NCI-H446 (cell line): ENCODE measurements at places on chromosomes 2 and 18.
A peak's percentile ranks its signal among the peaks of the same experiment; 100 is the strongest.

GRCh38 chr2:206713746-206714145 lies 4.5 kb downstream of the DYTN start:
- DNase-seq = no peak

GRCh38 chr2:96768083-96768561 lies 7.4 kb downstream of the CNNM4 start:
- no peak for DNase-seq

- no peak for DNase-seq
These were observed 74.4 kb downstream of the PLCL1 start for GRCh38 chr2:197878792-197879191.

- DNase-seq = no peak
These were observed 266.9 kb downstream of the DYSF start for GRCh38 chr2:71720283-71720560.

- DNase-seq = peak; percentile 17
These were observed 342.6 kb downstream of the CTNNA2 start for GRCh38 chr2:79855264-79856006.

DNA sequence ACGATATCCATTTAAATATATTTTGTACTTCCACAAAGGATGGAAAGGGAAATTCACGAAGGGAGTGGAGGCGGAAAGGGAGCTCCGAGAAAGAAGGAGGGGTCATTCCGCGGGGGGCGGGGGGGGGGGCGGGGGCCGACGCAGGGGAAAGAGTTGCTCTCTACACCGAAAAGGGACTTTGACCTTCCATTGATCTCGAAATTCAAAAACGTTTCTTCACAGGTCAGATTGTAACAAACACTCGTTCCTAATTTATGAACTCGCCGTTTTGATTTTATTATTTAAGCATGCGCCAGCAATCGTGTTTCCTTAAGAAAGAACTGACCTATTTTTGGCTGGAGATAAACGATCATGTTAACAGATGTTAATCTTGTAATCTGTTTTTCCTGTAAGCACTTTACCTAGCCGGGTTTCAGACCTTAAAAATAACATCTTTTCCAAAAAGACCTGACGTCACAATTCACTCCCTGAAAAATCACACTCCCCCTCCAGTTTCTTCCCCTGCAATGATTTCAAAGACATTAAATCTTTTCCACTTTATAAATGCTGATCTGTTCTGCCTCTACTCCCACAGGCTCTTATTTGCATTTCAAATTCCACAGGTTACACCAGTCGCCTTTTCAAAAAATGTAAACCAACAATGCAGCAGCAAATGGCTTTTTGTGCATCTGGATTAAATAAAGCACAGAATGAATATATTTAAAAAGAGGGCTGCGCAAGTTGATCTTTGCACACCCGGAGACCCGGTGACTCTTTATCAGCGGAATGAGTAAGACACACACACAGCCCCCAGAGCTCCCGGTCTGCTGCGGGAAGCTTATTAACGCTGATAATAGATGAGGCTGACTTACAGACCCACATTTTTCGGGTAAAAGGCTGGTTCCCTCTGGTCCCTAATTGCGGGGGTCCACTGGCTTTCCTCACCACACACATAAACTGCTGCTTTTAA lies 1.6 kb downstream of the ZNF516 start:
- no peak for DNase-seq

DNA sequence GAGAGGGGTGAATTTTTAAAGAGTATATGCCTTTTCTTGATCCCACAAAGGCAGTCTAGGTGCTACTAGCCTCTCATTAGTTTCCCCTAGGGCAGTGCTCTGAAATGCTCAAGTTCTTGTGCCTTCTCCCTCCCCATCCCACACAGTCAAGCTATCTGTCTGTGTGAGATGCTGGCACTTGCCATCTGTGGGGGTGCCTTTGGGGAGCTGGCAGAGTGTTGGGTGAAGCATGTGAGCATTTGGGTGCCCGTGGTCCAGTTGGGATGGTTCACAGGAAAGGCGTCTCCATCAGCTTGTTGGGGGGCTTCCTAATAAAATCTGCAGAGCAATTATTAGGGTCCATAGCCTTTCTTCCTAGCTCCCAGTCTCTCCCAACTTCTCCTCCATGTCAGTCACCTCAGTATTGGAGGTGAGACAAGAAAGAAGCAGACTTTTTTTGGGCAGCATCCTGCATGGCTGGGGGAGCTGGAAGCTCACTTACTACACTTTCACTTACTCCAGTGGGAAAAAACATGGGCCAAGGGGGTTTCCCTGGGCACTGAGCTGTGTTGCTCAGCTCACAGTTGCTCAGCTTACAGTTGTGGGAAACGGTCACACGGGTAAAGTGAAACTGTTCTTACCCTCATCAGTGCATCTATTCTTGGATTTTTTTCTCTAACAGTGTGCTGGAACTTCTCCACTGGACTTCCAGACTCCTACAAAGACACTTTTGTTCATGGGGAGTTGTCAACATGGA lies 29.3 kb downstream of the COLEC11 start:
- no peak for DNase-seq

DNA sequence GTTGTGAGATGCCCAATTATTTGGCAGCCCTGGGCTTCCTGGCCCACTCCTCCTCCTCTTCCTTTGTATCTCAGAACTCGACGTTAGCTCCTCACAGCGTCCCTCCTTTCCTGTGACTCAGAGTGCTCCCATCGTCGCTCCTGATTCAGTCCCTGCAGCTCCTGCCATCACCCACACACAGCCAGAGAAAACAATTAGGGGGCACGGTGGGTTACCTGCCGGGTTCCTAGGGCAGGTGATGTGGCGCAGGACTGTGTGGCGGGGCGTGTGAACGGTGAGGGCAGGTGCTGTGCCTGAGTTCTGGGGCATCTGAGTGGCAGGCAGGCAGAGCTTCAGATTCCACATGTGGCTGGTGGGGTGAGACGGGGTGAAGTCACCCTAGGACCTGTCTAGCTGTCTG lies 42.6 kb downstream of the GLI2 start:
- no peak for DNase-seq

- no peak for DNase-seq
These were observed 75.0 kb downstream of the NRP2 start for GRCh38 chr2:205757271-205757670.

GRCh38 chr18:41922176-41922575 lies 32.9 kb upstream of the PIK3C3 start:
- DNase-seq = no peak

DNA sequence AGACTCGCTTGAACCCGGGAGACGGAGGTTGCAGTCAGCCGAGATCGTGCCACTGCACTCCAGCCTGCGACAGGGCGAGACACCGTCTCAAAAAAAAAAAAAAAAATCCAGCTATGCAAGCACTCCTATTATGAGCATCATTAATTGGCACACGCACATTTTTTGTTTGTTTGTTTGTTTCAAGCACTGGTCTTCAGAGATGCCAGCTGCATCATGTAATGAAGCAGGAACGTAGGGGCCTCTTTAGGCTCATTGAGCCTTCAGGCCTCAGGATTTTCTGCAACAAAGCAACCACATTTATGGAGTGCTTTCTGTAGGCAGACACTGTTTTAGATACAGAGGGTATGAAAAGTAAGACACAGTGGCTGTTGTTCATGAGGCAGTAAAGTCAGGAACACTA lies 585.8 kb downstream of the CNTNAP5 start:
- no peak for DNase-seq

DNA sequence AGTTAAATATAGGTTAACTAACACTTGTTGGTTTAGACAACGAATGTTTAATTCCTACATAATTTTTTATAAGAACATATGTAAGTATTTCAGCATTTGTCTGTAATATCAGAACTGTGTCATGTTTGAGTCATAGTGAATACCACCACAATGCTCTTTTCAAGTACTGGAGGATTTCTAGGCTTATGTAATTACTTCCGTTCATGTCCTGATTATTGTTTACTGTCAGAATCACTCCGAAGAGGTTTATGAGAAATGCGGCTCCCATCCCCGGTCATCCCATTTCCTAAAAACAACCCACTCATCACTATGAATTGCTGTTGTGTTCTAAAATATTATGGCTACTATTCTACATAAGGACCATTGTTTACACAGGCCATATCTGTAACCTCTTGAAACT lies 45.1 kb downstream of the CDH19 start:
- no peak for DNase-seq

DNA sequence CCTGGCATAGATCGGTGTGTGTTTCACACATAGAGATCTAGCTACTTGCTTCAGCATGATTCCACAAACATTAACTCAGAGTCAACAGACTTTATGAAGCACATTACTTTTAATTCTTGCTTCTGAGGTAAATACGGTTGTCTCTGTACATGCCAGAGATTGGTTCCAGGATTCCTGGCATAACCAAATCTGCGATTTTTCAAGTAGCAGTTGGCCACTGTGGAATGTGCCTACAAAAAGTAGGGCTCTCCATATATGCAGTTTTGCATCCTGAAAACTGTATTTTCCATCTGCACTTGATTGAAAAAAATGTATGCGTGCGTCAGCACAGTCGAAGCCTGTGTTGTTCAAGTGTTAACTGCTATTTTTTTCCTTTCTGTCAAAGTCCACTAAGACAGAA lies 85.0 kb downstream of the ZAP70 start:
- DNase-seq = no peak

DNA sequence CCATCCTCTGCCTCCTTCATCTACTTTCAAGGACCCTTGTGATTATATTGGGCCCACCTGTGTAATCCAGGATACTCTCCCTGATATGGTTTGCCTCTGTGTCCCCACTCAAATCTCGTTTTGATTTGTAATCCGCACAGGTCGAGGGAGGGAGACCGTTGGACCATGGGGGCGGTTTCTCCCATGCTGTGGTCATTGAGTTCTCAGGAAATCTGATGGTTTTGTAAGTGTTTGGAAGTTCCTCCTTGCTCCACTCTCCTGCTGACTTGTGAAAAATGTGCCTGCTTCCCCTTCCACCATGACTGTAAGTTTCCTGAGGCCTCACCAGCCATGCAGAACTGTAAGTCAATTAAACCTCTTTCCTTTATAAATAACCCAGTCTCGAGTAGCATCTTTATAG lies 42.0 kb upstream of the EML6 start:
- no peak for DNase-seq

- no peak for DNase-seq
These were observed 80.6 kb downstream of the HS6ST1 start for GRCh38 chr2:128237911-128238697.

DNA sequence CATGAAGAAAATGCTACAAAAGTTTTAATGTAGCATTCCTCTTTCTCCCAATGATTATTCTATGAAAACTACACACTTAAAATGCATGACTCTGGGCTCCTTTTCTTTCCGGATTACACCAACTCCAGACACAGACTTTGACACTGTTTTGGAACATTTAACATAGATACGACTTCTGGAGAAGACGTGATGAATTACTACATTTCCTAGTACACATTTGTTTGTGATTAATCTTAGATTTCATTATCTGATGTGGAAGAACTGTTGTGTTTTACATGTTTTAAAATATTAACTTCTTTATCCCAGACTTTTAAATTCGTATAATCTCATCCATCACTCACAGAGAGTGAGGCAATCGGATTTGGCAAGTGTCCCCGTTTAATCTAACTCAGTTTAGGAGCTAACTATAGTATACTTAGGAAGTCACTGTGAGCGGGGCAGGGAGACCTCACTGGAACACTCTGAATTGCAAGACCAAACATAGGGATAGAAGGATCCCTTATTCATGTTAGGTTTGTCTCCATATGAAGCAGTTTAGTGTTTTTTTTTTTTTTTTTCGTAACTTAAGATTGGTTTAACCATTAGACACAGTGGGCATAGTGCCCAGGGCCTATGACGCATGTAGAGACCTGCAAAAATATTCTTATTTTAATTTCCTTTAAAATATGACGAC lies 66.7 kb downstream of the PDE1A start:
- DNase-seq = peak; percentile 64

GRCh38 chr2:134582547-134582899 lies 136.3 kb downstream of the TMEM163 start:
- no peak for DNase-seq

DNA sequence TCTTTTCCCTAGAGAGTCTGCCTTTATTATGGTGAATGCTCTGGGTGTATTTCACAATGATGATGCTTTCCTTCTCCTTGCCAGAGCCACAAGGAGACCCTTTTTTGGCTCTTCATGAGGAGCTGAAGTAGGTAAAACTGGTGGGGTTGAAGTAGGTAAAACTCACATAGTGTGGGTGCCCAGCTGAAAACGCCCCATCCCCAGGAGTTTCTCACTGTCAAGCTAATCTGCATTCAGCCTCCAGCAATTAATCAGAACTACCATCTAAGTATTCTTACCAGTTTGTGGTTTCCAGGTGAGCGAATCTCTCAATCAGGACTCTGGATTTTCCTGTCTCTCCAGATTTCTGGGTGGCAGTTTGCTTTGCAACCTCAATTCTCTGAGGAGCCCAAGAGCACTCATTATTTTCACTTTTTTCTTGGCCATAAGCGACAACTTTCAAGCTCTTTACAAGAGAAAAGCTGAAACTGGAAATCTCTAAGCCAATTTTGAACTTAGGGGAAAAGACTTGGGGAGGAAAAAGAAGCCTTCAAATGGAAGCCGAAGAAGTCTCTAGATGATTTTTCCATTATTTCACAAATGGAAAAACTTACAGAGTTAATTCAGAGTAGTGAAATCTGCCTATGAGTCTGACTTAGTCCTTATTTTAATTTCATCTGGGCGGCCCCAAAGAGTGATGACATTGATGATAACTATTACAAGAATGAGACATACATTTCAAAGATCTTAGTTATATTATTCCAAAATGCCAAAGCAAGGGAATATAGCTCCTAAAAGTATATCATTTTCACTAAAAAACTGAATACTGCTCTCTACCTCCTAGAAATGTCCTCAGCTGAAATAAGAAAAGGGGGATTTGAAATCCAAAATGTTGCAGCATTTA lies 121.4 kb upstream of the MAP3K20 start:
- DNase-seq = no peak

DNA sequence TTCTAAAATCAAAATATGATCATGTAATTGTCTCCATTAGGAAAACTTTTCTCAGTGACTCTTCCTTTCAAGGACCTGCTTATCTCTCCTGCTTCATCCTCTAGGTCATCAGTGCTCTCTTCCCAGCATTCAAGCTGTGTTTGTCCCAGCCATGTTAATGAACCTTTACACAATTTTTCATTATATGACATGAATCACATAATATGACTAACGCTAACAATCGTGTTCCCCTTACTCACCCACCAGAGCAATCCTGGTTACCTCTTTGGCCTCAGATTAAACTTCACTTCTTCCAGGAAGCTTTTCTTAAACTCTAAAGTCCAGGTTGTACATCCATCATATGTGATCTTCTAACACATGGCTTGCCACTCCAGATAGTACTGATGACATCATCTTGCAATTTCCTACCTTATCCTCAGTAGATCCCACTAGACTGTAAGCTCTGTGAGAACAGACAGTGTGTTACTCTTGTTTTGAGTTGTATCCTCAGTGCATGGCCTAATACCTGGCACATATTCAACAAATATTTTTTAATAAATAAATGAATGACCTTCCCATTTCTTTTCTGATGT lies 882.9 kb upstream of the ZEB2 start:
- no peak for DNase-seq
